Ascending aorta (tissue), 2 donors: ENCODE measurements at places on chromosomes 4 and X.

DNA sequence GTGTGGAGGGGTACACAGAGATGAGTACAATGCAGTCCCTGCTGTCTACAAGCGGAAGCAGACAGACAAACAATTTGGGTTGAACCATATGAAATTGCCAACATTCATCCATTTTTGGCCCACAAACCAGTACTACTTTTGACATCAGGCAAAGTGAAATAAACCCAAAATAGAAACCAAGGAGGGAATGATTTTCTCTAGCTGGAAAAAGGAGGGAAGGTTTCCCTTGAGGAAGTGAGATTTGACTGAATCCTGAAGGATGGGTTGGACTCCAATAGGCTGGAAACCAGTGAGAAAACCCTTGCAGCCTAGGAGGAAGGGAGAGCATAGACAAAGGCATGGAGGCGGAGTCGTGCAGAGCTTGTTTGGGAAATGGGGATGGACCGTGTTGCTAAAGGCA, 63.5 kb upstream of the PJA1 start:
- no peak for DNase-seq

DNA sequence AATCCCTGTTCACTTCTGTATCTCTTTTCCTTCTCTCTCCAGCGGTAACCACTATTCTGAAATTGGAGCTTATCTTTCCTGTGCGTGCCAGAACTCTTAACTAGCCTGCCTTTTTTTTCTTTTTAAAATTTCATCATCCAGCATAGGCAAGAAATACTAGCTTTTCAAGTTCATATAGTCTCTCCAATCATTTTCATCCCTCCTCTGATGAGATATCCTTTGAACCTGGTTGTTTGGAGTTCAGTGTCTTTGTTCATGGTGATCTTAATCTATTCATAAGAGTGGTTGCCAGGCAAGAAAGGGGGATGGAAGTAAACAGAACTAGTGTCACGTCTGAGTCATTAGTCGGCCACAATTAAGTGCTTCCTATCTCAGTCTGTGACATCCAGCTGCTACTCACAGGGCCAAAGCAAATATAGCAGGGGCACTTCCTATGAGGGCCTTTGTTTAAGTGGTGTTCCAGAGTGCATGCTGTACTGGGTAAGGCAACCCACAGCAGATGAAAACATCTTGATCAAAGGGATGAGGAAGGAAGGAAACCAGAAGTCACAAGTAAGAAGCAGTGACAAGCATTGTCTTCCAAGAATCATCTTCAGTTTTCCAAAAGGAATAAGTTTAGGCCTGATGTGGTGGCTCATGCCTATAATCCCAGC, 56.4 kb upstream of the XIAP start:
- no peak for DNase-seq

DNA sequence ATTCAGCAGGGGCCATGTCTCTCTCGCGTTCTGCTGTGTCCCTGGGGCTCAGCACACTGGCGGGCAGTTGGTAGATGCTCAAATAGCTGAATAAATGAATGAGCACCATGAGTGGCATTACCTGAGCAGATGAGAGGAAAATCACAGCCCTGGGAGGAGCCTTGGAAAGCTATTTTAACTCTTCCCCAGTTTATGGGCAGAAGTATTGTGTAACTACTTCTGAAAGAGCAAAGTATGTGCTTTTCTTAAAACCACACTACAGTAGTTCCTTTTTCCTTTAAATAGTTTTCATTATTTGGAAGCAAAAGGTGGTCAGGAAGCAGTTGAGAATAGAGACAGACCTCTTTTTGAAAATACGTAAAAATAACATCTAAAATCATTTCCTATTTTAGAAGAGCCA, 3.0 kb upstream of the PLAC1 start:
- DNase-seq, result no peak

GRCh38 chr4:100170986-100171385, 19.3 kb downstream of the DDIT4L start:
- no peak for DNase-seq

- no peak for DNase-seq
Observed at GRCh38 chrX:110683925-110684324, 111.7 kb downstream of the CHRDL1 start.

DNA sequence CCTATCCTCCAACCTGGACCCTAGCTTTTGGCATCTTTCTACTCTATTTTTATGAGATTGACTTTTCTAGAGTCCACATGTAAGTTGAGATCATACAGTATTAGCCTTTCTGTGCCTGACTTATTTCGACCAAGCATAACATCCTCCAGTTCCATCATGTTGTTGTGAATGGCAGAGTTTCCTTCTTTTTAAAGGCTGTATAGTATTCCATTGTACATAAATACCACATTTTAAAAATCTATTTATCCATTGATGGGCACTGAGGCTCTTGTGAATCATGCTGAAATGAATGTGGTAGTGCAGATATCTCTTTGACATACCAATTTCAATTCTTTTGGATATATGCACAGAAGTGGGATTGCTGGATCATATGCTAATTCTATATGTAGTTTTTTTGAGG, 40.3 kb upstream of the STIM2 start:
- no peak for DNase-seq

DNA sequence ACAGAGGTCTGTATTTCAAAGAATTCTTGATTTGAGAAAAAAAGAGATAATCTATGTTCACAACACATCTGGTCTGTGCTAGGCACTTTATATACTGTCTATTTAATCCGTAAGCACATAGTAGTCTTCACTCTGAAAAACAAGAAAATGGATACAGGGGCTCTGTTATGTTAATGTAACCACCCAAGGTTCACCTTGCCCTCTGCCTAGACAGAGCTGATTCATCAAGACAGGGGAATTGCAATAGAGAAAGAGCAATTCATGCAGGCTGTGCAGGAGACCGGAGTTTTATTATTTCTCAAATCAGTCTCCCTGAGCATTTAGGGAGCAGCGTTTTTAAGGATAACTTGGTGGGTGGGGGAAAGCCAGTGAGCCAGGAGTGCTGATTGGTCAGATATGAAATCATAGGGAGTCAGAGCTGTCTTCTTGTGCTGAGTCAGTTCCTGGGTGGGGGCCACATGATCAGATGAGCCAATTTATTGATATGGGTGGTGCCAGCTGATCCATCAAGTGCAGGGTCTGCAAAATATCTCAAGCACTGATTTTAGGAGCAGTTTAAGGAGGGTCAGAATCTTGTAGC, 92.9 kb upstream of the TNIP3 start:
- no peak for DNase-seq

- no peak for DNase-seq
Observed at GRCh38 chr4:40800064-40800463, 50.3 kb downstream of the NSUN7 start.

GRCh38 chr4:122731676-122732075, 828 bp upstream of the BBS12 start:
- no peak for DNase-seq

GRCh38 chr4:115090483-115091075, 22.8 kb downstream of the NDST4 start:
- no peak for DNase-seq

GRCh38 chr4:18057821-18058533, 36.4 kb upstream of the LCORL start:
- no peak for DNase-seq

DNA sequence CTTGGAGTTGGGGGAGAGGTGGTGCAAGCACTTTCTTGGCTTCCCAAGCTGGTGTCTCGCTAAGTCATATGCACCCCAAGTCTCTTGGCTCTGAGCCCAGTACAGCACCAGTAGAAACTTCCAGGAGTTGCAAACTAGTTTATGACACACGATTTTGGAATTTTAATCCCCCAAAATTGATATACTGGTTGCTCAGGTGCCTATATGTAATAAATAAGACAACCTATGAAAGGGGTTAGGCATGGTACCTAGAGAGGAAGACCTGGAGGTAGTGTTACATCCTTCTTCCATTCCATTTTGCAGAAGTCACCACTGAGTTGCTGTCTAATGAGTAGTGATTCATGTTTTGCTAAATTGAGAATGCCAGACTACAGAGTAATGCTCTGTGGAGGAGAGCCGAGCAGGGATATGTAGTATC, 4.3 kb upstream of the SLC4A4 start:
- DNase-seq, result no peak

DNA sequence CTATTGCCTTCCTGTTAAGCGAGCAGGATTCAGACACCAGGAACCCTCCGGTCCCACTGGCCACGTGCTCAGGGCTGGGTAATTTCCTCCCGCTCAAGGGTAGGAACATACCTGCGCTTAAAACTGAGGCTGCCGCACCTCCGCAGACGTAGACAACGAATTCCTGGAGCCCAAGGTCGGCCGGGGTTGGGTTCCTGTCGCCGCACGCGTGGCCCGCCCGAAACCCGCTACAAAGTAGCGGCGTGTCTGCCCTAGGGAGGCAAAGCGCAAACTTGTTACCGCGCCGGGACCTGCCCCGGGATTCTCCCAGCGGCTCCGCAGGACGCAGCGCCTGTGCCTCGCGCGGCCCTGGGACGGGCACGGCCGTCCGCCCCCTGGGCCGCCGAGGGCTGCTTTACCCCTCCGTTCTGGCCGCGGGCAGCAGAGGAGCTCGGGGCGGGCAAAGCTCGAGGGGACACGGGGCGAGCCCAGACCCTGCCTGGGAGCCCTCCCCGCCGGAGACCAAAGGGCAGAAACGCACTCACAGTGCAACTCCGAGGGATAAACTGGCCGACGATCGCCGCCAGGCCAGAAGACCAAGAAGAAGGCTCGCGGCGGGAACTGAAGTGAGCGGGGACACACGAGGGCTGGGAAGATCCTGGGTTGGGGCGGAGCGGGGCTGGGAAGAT, at the start of gene ERVMER34-1:
Gene ERVMER34-1, minus strand, starts transcription at position 607 of the 668 bp plus-strand sequence. CDS start 5,905 bp downstream, outside the sequence.
- DNase-seq, result no peak

GRCh38 chr4:125975861-125976397, 661.2 kb downstream of the FAT4 start:
- DNase-seq, result no peak

DNA sequence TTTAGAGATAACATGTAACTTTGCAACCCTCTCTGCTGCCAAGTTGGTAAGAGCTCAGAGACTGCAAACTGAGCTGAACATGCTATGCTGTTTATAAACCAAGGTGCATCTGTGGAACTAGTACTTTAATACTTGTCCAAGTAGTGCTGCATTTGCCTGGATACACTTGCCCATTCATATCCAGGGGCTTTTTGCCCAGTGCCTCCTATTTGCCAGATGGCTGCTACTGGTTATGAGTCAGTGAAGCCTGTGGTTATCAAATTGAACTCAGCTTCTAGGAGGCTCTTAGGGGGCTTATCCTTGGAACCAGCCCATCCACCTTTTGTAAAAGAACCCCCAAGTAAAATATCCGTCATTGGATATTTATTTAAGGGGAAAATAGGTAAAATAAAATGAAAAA, 79.6 kb downstream of the AFF2 start:
- no peak for DNase-seq

- DNase-seq, result no peak
Observed at GRCh38 chr4:142741995-142742394, 104.1 kb downstream of the INPP4B start.

GRCh38 chr4:180665481-180665880, 1577.7 kb upstream of the TENM3 start:
- no peak for DNase-seq

GRCh38 chr4:152107736-152108500, 347.1 kb upstream of the GATB start:
- no peak for DNase-seq

GRCh38 chr4:83152746-83153145, 38.2 kb upstream of the PLAC8 start:
- no peak for DNase-seq

DNA sequence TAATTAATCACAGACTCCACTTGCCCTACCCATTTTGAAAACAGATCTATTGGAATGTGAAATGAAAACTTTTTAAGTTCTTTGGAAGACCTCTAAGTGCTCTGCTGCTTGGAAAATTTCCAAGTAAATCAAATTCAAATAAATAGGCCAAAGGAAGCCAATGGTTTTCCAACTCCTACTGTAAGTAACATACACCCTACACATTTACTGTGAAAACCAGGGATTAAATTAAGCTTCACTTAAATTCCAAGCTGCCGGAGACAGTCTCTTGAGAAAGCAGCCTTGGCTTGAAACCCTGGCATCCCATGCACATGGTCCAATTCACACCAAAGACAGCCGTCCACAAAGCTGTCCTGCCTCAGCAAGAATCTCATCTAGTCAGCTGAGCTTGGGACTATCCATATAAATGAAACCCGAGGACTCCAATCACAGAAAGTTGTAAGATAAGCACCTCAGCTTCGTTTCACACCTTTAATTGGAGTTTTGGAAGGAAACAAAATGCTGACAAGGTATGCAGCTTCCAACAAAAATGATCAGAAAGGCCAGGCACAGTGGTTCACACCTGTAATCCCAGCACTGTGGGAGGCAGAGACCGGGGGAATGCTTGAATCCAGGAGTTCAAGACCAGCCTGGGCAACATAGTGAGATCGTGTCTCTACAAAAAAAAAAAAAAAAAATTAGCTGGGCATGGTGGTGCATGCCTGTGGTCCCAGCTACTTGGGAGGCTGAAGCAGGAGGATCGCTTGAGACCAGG, 88.6 kb downstream of the APBB2 start:
- DNase-seq, result no peak

GRCh38 chr4:94566420-94566819, 114.7 kb downstream of the PDLIM5 start:
- no peak for DNase-seq

DNA sequence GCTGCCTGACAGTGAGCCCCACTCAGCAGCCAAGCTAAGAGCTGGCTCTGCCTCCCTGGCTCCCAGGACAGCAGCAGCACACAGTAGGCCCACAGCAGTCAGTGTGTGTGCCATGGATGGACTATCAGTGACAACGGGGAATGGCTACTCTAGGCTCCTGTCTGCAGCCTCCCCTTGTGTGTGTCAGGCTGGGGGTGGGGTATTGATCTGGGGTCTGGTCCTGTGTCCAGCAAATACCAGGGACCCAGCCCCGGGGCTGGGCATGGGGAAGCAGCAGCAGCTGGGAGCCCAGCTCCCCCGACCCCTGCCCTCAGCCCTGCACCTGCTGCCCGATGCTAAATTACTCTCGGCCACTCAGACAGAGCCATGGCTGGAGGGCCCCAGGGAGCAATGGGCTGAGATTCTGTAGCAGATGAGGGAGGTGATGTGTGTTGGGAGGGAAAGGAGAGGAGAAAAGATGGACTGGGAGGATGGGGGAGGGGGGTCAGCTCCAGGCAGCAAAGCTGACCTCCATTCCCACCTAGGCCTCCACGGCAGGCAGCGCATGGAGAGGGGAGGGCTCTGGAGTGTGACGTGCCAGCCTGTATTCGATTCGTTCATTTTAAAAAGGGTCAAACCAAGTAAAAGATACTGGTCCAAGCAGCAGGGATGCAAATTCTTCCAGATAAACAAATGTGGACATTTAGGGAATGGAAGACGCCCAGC, 61.3 kb upstream of the CRMP1 start:
- no peak for DNase-seq

DNA sequence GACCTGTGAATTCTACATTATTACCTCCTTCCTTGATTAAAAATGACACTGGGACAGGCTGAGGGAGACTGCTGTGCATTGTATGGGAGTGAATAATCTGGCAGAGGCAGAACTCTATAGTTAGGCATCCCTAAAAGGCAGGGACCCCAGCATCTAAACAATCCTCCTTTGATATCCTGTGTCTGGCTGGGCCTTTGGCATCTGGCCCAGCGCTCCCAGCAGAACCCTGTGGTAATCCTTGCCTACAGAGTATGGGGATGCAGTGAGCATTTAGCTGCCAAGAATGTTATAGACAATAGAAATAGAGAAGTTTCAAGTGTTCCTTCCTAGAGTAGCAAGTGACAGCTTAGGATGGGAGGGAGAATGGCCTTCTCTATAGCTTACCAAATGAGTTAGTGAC, 38.5 kb downstream of the ZCCHC12 start:
- DNase-seq, result no peak
